RWPE2 (cell line): ENCODE measurements at places on chromosomes 3 and 15.

DNA sequence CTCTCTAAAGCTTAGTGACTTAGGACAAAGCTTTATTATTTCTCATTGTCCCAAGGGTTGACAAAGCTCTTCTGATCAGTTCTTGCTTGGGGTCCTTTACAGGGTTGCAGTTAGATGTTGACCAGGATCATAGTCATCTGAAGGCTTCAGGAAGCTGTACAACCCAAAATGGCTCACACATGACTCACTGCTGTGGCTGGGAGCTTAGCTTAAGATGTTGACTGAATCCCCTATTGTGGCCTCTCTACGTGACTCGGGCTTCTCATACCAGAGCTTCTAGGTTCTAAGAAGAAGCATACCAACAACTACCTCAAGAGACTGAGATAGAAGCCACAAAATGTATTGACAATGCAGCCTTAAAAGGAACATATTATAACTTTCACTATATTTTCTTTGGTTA lies 569.6 kb upstream of the ROBO2 start:
- DNase-seq = no peak

DNA sequence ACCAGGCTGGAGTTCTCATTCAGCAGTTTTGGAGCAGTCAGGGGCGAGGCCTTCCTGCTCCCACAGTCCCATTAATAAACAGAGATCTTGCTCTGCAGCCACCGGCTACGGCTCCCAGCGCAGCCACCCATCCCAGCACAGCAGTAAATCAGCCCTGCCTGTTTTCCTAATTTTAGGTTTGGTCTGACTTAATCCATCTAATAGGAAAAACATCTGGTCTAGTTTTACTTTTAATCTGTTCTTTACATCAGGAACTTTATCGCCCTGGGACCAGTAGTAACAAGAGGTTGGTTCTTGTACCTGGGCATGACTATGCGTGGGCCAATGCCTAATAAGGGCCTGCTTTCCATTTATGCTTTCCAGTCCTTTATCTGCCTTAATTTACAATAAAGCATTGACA lies 264.0 kb upstream of the DPH6 start:
- no peak for DNase-seq

- DNase-seq = no peak
Observed at GRCh38 chr3:161673866-161674265, 177.3 kb downstream of the OTOL1 start.

DNA sequence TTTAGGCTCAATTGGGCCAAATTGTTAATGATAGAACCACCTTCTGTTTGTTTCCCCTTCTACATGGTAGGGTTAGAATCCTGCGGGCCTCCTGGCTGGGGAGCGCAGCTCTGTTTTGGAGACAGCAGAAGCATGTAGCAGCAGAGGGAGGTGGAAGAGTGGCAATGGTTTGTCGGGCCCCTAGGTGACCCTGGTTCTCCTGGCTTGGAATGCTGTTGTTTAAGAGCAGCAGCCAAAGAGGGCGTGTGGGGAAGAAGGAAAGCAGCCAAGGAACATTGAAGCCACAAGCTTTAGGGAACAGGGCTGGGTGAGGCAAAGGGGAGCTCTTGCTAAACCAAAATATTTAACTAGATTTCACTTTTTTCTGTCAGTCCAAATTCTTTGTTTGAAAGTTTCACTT lies 213.7 kb upstream of the NR2E3 start:
- no peak for DNase-seq

- DNase-seq = peak; percentile 94
Observed at GRCh38 chr15:89514596-89515406, 18.4 kb upstream of the RHCG start.

GRCh38 chr3:151856118-151856517 lies 17.3 kb upstream of the SUCNR1 start:
- DNase-seq = no peak

DNA sequence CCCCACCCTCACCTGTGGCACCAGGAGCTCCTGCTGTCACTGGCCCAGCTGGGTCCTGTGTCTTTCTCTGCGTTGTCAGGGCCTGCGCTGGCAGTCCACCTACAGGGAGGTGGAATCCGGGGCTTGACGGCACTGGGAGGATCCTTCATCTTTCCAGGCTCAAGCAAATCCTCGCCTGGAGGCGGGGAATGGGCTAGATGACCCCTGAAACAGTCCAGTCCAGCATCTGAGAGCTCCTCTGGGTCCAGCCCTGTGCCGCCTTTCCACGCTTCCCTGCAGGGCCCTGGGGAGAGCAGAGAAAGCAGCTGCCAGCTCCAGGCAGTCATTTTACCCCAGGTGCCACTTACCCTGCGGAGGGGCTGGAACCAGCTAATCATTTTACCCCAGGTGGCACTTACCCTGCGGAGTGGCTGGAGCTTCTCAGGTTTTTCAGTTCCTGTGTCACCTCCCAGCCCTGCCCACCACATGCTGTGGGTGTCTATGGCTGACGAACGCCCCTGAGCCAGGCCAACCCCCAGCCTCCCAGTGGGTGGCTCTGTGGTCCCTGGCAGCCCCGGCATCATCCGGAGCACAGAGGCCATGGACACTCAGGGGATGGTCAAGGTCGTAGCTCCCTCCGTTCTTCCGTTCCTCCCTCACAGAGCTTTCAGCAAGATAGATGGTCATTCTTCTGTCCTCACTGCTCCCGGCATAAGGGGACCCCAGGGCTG lies 17.9 kb upstream of the ADIPOQ start:
- DNase-seq = no peak

DNA sequence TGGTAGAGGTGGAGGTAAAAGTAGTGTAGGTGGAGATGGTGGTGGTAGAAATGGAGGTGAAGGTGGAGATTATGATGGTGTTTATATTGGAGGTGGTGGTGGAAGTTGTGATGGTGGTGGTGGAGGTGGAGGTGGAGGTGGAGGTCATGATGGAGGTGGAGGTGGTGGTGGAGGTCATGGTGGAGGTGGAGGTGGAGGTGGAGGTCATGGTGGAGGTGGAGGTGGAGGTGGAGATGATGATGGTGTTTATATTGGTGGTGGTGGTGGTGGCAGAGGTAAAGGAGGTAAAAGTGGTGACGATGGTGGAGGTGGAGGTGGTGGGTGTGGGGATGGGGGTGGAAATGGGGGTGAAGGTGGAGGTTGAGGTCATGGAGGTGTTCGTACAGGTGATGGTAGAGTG lies 107.8 kb downstream of the ASB7 start:
- DNase-seq = peak; percentile 72

DNA sequence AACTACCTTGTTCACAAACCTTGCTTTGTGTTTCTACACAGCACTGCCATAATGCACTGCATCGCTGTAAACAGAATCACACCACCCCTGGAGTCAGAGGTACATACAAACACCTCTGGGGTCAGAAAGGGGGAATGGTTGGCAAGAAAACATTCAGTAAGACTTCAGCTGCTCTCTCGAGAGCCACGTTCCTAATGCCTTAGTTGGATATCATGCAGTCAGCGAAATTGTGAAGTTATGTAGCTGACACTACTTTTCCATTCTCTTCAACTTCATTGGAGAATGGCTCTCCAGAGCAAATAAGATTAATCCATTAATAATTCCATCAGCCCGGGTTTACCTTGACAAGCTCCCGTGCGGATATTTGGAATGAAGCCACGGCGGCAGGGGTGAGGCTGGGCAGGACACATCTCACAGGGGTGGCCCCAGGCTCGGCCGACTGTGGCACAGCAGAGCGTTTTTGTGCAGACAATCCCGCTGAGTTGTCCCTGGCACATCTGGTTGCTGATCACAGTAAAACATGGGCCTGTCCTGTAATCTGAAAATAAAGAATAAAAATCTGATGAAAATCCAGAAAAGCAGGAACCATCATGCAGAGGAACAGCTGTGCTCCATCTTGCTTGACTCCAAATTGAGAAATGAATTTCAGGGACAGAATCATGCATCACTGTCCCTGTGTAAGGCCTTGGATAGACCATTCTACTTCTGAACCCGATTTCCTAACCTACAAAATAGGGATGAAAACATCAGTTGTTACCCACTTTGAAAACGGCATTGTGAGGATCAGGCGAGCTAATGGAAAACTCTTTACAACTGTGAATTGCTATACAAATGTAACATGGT lies 108.0 kb downstream of the FBN1 start:
- no peak for DNase-seq

GRCh38 chr15:68423359-68424296 lies 8.3 kb downstream of the ITGA11 start:
- peak; percentile 75 for DNase-seq

DNA sequence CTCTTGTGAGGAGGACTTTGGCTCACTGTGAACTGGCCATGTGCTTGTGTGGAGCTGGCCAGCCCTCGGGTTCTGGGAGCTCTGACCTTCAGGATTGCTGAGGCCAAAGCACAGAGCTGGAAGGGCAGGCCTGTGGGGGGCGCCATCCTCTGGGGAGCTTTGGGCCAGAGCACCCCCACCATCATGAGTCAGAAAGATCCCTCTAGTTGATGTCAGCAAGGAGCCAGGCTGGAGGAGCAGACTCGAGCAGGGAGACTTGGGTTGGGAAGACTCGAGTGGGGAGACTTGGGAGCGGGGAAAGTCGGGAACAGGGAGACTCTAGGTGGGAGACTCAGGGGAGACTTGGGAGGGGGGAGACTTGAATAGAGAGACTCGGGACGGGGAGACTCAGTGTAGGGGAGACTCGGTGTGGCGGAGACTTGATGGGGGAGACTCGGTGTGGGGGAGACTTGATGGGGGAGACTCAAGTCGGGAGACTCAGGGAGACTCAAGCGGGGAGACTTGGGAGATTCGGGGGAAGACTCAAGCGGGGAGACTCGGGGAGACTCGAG lies 37.7 kb upstream of the PLXNA1 start:
- no peak for DNase-seq

DNA sequence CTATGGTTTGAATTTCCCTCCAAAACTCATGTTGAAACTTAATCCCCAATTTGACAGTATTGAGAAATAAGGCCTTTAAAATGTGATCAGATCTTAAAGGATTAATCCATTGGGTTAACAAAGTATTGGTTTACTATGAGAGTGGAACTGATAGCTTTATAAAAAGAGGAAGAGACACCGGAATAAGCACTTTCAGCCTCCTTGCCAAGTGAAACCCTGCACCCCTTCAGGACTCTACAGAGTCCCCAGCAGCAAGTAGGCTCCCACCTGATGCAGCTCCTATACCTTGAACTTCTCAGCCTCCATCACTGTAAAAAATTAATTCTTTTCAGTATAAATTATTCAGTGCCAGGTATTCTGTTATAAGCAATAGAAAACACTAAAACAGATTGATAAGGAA lies 348.3 kb downstream of the CGGBP1 start:
- DNase-seq = no peak

GRCh38 chr15:43440721-43441281 lies 52.2 kb downstream of the TP53BP1 start:
- DNase-seq = no peak

DNA sequence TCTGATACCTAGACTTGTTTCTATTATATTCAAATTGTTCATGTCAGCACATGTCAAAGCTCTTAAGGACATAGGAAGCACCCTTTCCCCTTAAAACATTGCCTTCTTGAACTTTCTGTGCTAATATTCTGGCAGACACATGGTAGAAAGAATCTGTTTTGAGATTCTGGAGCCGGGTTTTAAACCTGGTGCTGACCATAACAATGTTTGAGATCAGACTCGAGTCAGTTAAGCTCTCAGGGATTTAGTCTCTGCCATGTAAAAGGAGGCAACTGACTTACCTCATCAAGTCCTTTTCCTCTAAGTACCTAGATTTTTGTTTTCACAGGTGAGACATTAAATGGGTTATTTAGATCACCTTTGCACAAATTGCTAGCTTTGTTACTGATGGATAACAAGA lies 38.9 kb downstream of the RBMS3 start:
- DNase-seq = no peak

DNA sequence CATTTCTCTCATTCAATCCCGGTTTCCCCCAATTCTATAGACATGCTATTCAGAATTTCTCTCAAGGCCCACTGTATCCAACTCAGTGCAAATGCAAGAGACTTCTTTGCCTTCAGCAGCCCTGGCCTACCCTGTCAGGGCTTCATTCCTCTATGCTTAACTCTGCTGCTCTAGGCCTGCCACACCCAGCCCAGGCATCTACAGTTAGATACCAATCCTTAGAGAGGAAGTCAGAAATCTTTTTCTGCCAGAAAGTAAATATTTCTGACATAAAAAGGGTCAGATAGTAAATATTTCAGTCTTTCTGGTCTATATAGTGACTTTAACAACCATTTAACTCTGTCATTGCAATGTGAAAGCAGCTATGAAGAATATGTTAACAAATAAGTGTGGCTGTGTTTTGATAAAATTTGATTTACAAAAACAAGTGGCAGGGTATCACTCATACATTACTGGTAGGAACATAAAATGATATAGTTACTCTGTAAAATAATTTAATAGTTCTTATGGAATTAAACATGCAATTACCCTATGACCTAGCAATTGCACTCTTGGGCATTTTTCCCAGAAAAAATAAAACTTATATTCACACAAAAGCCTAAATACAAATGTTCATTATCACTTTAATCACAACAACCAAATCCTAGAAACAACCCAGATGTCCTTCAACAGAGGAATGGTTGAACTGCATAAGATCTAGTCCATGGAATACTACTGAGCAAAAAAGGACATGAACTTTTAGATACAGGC lies 942.0 kb downstream of the SQOR start:
- DNase-seq = peak; percentile 51

DNA sequence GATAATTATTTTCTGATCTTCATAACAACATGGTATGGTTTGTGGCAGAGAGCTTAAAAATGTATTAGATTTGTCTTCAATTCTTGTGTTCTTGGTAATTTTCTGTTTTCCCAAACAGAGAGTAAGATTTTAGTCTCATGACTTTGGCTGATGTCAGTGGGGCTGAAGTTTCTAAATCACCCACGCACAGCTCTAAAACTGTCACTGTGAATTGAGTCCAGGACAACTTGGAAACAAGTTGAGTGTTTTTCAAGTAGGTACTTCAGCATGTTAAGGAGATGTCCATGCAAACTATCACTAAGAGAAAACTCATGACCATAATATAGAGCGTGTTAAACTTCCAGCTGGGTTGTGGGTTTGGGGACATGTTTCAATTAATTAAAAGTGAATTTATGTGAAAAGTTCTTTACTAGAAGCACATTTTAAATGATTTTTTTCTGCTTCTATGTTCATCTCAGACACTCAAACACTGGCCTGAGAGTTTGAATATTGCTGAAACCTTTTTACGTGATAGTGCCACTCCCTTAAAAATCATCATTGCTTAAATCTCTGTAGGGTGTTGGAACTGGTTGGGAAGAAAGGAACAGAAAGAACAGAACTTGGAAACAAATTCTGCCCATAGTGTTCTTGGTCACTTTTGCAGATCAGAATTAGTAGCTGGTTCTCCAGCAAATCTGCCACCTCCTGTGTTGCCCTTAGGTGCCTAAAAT lies 89.8 kb downstream of the KLHL25 start:
- no peak for DNase-seq

GRCh38 chr3:197283045-197283444 lies 15.4 kb downstream of the DLG1 start:
- DNase-seq = no peak

DNA sequence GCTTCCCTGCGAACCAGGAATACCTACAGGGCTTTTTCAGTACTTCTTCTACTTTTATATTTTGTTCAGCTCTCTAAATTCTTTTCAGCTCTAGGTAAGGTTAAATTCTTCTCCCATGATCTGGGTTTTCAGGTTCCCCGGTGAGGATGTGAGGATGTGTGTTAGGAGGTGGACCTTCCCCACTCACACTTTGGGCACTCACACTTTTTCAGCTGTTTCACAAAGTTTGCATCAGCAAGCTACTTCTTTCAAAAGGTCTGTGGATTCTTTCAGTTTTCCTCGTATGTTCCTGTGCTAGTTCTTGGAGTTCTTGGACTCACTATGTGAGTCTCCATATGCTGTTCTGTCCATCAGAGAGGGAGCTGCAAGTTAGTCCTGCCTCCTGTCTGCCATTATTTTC lies 13.9 kb upstream of the OR5K2 start:
- DNase-seq = no peak
